Effector memory CD4-positive, alpha-beta T cell (primary cell): ENCODE measurements at places on chromosomes 2 and 18.

GRCh38 chr2:160156665-160157064 lies 43.4 kb downstream of the ITGB6 start:
- no peak for DNase-seq

GRCh38 chr2:55345064-55345463 lies 74.6 kb downstream of the CCDC88A start:
- DNase-seq: no peak

DNA sequence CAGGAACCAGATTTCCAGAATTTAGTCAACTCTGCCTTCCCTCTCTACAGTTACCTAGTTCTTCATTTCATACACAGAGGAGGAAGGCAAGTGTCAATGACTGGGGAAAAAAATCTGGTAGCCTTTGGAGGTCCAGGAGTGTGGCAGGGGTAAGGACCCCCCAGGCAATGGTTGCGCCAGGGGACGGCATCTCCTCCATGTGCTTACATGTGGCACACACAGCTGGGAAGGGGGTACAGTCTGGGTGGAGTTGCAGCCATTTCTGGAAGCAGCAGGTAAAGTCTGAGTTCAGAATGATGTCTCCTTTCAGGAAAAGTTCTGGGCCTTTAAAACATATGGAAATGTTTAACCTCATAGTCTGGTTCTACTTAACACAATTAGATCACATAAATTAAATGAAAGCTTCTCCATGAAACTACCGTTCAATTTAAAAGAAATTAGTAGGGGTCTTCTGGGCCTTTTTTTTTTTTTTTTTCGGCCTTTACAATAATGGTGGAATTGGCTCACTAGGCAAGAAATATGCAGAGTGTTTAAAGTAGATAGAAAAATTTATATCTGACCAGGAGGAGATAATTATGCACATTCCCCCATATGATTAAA lies 153.6 kb upstream of the EPC2 start:
- no peak for DNase-seq

DNA sequence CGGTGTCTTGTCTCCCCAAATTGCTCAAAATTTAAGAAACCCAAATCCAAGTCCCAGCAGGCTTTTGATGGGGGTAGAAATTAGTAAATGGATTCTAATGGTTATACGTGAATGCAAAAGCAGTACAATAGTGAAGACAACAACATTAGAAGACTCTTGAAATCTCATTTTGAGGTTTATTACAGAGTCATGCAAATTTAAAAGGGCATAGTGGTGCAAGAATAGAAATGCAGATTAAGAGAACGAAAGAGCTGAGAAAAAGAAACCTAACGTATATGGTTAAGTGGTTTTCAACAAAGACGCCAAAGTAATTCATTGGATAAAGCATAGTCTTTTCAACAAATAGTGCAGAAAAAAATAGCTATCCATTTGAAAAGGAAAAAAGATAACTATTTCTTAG lies 33.2 kb upstream of the CXXC1 start:
- no peak for DNase-seq

GRCh38 chr2:158464426-158465281 lies 7.9 kb downstream of the PKP4 start:
- DNase-seq: no peak

GRCh38 chr2:28649481-28650265 lies 102.0 kb upstream of the PPP1CB start:
- no peak for DNase-seq

DNA sequence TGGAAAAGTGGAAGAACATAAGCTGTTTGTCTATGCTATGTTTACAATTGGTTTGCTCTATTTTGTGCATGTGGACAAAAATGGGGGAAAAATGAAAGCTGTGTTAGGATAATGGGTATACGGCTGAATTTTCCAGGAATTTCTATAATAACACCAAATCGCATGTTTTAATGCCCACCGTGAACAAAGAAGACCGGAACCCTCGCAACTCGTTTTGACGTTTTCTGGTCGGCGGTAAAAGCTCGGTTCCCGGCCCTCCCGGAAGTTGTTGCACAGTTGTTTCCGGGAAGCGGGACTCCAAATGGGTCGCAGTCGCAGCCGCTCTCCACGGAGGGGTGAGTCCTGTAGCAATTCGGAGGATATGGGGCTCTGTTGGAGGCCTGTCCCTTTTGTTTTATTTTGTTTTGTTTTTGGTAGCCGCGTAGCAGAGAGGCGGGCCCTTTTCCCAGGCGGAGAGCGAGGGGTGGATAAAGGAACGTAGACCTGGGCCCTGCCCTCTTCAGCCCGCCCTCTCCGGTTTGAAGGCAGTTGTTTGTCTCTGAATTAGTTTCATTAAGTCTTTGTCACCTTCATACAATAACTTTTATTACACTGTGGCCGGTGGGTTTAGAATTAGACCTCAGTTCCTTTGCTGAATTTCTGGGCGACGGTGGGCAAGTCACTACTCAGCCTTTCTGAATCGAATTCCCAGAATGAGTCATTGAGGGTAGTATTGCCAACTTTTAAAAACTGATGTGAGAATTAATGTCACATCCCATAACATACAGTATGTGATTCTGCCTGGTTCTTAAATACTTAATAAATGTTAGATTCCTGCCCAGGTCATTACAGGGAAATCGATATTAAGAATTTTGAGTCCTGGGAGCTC lies at the start of gene SNRNP27:
Gene SNRNP27 (plus strand): TSS at position 273 of the 868 bp plus-strand sequence. CDS start 29 bp downstream, at position 302.
- DNase-seq: peak; percentile 66
